ENCODE measurements at places on chromosomes 7 and 10.

- DNase-seq = no peak
Observed at GRCh38 chr7:57199252-57199651, 67.0 kb upstream of the ZNF479 start.

GRCh38 chr10:49294731-49295130 lies 4.2 kb upstream of the C10orf71 start:
- DNase-seq = no peak

DNA sequence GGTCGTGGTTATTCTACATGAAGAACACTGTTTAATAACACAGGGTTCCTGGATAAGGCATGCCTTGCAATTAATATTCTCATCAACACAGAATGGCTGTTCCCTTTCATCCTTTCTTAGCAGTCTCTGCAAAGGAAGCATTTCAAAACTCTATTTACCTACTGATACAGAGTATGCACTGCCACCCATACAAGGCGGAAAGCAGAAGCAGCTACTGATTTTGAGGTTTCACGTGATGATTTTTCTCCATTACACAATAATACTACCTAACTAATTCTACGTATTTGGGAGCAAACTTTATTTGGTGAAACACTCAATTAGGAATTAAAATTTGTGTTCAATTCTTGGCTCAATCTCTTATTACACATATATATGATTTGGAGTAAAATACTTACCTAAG lies 43.0 kb upstream of the COL1A2 start:
- no peak for DNase-seq

GRCh38 chr7:17822547-17823173 lies 117.6 kb downstream of the SNX13 start:
- no peak for DNase-seq

DNA sequence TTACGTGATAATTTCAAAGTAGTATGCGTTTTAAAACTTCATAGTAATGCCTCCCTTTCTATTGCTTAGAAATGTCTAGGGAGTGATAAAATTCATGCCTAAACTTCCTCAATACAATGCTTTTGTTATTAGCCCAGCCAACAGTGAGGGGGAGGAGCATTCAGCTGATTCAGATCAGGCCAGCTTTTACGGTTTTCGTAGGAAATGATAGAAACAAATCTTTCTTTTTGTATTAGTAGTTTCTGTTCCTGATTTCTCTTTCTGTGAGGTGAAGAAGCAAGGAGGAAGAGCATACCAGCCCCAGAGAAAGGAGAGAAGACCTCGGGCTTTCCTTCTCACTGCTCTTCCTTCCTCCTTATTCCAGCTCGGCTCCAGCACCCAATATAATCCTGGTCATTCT lies 35.2 kb upstream of the ITPRID1 start:
- DNase-seq = no peak

DNA sequence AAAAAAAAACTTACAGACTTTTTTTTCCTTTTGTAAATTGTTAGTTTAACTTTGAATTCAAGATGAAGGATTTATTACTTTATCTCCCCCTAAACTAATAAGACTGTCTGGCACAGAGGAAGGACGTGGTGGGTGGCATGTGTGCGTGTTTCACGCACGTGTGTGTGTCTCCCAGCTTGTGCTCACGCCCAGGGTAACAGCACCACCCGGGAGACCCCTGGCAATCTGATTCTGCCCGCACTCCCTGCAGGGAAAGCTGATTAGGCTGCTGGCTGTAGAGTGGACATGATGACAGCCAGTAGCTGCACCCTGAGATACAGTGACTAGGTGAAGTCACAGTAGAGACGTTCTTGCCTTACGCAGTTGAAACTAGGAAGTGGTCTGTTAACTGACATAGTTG lies 25.3 kb downstream of the WIPI2 start:
- no peak for DNase-seq

Measured in stimulated activated CD8-positive, alpha-beta memory T cell treated with anti-CD3 and anti-CD28 coated beads, Interleukin-2, amount 100 ng/mL, for 48 hours (primary cell).